ENCODE measurements at places on chromosomes 5 and 9.

GRCh38 chr5:58852566-58852965 is 269.7 kb downstream of the RAB3C start:
- DNase-seq: no peak

DNA sequence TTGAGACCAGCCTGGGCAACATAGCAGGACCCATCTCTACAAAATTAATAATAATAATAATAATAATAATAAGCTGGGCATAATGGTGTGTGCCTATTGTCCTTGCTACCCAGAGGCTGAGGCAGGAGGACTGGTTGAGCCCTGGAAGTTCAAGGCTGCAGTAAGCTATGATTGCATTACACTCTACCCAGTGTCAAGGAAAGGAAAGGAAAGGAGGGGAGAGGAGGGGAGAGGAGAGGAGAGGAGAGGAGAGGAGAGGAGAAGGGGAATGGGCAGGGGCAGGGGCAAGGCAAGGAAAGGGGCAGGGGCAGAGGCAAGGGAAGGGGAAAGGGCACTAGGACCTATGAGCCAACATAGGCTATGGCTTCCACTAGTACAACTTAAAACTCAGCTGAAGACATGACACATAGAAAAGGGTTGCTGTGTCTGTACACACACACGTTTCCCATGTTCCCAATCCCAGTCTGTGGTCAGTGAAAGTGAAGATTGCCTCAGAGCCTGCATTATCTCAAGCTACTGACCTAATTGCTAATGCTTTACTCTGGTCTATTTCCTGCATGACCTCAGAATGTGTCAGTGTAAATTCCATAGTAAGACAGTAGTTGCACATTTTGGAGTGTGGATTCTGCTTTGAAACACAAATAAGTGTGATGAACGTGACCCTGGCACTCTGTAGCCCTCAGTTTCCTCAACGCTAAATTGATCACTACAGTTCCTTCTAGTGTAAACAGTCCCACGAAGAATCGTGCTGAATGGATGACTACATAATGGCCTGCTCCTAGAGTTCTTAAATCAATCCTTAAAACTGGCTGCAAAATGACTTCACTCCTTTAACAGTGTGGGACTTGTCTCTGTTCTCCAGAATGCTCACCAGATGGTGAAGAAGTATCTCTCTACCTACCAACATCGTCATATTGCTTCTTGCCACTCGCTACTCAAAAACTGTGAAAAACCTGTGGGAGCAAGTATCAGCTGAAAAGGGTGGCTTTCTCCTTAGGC is 497.0 kb downstream of the RAB3C start:
- DNase-seq: no peak

DNA sequence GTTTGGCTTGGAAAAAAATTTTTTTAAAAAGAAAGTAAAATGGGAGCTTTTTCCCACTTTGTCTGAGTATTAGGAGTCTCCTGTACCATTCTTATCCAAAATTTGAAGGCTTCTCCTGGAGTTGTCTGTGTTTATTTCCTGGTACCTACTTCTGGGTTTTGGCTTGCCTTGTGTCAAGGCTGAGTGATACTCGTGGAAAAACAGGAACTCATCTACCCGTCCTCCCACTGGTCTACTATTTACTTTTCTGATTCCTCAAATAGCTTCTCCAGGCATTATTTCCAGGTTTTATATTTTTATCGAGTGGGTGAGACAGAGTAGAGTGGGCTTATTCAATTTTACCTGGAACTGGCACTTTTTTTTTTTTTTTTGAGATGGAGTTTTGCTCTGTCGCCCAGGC is 99.4 kb downstream of the RMI1 start:
- no peak for DNase-seq

GRCh38 chr9:78539904-78540303 is 243.0 kb downstream of the PSAT1 start:
- DNase-seq: no peak

DNA sequence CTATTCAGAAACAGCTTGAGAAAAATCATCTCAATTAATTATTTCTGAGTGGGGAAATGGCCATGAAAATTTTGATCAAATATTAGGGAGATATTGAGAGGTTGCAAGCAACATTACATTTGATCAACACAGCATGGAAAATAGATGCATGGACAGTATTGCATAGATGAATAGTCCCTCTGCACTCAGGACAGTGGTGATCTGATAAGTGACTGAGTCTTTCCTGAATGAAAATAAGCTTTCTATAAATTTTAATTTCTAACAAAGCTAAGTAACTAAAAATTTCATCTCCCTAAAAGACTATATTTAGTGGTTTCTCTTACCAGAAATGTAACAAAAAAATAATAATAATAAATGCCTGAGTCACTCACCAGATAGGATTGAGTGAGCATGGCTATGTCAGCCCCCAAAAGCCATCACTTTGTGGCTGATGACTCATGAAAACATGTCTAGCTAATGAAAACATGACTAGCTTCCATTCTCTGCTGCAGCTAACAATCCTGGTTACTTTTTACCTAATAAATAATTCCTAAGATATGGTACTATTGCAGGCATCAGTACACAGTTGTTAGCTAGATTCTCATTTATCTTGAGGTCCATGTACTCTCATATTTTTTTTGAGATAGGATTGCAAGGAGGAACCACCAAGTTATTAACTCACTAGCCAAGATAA is 1294.8 kb upstream of the ACO1 start:
- no peak for DNase-seq

GRCh38 chr5:179614745-179615144 is 8.7 kb downstream of the HNRNPH1 start:
- no peak for DNase-seq

- DNase-seq: no peak
Observed at GRCh38 chr5:124582561-124582840, 163.9 kb downstream of the ZNF608 start.

GRCh38 chr9:89562186-89562814 is 42.5 kb upstream of the GADD45G start:
- DNase-seq: no peak

GRCh38 chr9:74742792-74743730 is 144.7 kb downstream of the TRPM6 start:
- no peak for DNase-seq
